ENCODE measurements at places on chromosomes 6 and 20.

DNA sequence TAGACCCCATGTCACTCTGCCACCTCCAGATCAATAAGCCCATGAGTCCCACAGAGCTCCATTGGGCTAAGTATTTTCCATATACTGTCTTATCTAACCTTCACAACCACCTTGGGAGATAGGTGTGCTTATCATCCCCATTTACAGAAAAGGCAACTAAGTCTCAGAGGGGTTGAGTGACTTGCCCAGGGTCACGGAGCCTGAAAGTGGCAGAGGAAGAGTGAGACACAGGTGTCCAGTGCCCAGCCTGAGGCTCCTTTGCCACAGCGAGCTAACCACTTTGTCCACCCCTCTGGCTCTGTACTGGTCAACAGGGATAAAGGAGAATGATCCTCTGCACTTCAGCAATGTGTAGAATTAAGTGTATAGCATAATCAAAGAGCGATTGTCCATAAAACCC lies 124.5 kb downstream of the GMDS start:
- DNase-seq = no peak

GRCh38 chr6:124577734-124578281 lies 384.4 kb upstream of the RNF217 start:
- DNase-seq = no peak

DNA sequence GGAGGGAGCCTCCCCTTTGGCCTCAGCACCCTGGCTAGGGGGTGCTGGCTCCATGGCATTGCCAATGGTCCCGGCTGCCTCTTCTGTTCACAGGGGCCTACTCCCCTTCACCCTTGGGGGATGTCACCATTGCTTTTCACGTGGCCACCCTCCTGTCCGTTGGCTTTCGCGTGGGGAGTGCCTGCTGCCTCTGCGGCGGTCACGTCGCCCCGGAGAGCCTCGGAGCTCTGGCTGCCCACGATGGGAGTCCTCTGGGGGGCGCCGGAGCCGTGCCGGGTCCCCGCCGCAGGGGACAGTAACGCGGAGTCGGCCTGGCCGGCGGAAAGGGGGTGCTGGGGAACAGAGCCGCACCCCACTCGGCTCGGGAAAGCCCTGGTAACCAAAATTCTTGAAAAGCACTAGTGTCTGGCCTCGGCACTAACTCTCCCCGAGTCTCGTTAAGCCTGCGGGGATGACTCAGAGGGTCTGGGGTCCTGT lies 661 bp upstream of the HEBP2 start:
- no peak for DNase-seq

GRCh38 chr6:139395891-139396301 lies 21.4 kb upstream of the CITED2 start:
- no peak for DNase-seq

DNA sequence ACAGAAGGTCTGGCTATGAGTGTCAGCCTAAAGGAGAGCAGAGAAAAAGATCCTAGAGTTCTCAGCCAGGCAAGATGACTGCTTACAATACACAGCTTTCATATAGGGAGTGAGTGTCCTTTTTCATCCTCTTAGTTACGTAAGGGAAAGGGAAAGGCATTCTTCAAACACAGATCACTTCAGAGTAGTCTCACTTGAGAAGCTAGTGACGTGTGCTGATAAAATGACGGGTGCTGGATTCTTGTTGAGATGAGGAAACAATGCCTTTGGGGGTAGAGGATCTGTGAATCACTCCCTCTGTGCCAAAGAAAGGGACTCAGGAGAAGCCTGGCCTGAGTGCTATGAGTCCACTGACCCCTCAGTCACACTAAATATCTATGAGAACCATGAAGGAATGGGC lies 117.3 kb downstream of the QRSL1 start:
- DNase-seq = peak; percentile 53

DNA sequence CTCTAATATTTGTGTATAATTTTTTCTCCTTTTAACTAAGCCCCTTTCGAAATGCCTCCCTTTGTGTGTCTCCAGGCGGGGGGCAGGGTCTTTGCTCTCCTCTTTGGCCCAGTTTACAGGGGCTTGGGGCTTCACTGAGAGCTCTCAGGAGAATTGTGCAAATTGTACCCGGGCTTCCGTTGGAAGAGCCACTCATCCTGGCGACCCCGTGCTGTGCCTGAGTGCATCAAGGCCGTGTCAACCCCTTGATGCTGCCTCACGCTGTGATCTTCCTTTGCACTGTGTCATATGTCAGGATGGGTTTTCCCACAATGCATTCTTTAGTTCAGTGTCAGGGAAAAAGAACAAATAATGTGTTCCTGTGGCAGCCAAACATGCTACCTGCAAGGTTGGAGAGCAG lies 118.0 kb upstream of the POU3F2 start:
- no peak for DNase-seq

DNA sequence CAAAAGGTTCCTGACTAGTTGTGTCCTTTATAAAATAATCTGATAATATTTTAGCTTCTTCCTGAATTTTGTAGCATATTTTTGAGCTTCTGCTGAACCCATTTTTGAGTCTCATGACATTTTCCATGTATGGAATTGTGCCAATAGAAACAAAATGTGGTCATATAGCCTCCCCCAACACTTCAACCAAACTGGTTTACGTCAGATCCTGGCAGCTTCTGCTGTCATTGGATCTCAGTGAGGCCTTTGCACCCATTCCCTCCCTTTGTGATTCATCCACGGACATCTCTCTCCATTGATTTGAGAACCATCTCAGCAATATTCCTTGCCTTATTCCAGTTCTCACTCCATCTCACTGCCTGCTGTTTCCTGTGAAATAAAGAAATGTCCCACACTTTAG lies 166.0 kb upstream of the PROKR2 start:
- DNase-seq = no peak

DNA sequence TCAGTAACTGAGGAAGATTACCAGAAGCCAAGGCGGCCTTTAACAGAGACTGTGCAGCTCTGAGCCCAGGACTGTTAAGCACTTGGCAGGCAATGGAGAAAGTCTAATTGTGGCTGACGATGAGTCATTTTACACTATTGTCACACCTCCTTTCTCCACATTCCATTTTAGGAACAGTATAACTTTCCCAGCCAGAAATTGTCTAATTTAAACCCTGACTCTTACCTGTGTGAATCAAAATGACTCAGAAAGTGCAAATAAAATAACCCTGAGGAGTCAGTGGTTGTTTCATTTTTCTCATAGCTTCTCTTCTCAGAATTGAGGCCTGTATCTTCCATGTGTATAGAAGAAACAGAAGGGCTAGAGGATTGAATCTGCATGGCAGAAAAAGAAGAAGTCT lies 40.0 kb upstream of the OPN5 start:
- DNase-seq = no peak

DNA sequence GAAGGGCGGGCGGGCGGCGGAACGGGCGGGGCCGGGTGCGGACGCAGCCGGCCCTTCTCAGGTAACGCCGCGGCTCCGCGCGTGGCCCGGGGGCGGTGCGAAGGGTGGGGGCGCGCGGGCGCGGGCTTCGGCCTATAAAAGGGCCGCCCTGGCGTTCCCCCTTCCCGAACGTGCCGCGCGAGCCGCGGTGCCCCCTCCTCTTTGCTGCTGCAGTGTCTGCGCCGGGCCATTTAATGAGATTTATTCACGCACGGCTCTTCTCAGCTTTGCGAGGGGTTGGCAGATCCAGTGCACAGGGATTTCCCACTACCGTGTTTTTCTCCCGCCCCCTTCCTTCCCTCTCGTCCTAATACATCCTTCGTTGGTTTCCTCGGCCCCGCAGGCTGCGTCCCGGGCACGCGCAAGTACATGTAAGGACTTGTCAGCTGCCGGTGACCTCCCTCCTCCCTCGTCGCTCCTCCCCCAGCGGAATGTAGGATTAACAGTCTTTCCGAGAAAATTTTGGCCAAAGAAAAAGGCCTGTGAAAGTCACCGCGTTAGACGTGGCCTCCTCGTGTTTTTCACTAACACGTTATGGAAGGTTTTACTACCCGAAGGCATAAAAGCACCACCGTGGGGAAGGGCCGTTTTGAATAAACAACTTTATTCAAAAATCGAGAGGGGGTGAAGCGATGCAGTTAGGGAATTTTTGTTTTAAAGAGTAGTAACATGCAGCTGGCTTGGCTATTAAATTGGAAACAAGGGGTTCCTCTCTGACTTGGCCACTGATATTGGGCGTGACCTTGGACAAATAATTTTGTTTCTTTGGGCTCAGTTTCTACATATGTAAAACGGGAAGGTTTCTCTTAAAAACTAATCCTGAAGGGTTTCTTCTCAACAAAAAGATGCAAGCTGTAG lies 966 bp upstream of the REV3L start:
- peak; percentile 92 for DNase-seq

DNA sequence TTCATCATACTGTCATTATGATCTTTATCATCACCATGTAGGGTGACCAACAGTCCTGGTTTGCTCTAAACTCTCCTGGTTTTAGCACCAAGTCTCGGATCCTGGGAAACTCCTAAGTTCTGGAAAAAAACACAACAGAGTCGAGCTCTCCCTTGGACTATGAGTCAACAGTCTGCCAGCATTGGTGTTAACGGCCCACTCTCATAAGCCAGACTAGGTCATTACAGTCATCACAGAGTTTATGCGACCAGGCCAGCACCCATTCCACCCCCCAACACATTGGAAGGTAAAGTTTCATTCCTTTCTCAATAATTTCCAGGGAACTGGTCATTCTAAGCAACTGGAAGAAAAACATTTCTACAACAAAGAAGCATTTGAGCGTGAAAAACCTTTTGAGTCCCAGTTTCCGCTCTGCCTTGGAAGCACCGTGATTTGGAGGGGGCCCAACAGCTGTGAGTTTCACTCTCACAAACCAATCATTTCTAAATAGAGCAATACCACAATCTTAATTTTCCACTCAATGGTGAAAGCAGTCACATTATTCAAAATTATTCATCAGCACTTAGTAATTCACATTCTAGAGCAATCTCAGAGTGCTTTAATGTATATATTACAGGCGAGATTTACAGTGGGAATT lies 445.0 kb downstream of the CDH26 start:
- no peak for DNase-seq

- DNase-seq = no peak
Measured at GRCh38 chr6:137286916-137287315, 67.7 kb upstream of the IFNGR1 start.

DNA sequence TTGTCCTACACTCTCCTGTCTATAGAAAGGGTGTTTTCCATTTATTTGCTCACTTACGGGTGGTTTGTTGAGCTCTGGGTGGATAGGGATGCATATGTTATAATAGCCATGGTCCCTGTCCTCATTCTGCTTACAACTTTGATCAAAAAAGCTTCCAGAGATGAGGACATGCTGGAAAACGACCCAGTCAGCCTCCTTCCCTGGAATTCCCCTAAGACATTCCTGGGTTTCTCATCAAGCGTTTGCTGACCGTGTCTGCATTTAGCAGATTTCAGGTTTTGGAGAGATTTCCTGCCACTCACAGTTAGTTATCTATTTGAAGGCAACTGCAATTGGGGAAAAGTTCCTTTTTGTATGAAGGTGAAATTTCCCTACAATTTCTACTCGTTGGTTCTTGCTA lies 152.8 kb upstream of the AFDN start:
- no peak for DNase-seq

GRCh38 chr6:114032721-114033120 lies 61.8 kb upstream of the HDAC2 start:
- no peak for DNase-seq

- DNase-seq = no peak
Measured at GRCh38 chr6:168989421-168989820, 264.2 kb downstream of the THBS2 start.

- no peak for DNase-seq
Measured at GRCh38 chr6:31287619-31288018, 15.7 kb upstream of the HLA-C start.

GRCh38 chr20:1478566-1478965 lies 11.9 kb upstream of the NSFL1C start:
- no peak for DNase-seq

GRCh38 chr20:22939181-22939580 lies 95.9 kb upstream of the SSTR4 start:
- DNase-seq = no peak

DNA sequence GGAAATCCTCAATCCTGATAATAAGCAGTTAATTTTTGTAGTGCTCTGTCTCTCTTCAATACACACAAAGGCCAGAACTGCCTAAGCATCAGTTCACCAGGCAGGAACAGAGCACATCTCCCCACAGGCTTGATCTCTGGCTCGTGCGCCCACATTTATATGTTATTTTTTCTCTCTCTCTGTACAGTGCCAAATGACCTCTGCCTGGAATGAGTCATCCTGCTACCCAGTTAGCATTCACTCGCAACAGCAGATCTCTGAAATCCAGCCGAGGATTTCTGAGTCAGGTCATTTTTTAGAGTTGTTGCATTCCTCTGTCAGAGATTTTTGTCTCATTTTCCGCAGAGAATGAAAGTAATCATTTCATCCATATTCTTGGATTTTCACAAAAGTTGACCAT lies 107.1 kb downstream of the COL12A1 start:
- DNase-seq = peak; percentile 89

DNA sequence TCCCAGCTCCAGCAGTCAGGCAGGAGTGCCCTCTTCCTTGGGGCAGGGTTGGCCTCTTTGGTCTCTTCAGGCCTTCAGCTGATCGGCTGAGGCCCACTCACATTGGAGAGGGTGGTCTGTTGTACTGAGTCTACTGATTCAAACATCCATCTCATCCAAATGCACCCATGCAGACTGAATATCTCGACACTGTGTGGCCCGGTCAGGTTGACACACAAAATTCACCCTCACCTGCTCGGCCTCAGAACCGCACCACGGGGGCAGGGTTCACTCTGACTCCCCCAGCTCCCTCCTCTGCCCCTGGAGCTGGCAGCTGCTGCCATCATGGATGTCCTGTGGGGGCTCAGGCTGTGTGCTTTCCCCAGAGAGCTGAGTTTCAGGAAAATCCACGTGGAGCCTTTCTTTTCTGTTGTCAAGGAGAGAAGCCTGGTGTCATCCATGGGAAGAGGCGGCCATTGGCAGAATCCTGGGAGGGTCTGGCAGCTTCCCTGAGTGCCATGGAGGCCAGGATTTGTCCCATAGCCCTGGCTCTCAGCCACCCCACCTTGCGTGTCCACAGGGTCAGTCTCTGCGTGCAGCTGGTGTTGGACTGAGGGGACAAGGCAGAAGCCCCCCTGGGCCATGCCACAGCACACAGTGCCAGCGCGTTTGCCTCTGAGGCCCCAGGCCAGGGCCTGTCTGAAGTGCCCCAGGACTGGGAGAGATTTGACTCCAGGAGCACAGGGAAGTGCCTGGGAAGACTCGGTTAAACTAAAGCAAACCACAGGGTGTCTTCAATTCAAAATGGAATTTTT lies 114.1 kb downstream of the ERMARD start:
- no peak for DNase-seq

DNA sequence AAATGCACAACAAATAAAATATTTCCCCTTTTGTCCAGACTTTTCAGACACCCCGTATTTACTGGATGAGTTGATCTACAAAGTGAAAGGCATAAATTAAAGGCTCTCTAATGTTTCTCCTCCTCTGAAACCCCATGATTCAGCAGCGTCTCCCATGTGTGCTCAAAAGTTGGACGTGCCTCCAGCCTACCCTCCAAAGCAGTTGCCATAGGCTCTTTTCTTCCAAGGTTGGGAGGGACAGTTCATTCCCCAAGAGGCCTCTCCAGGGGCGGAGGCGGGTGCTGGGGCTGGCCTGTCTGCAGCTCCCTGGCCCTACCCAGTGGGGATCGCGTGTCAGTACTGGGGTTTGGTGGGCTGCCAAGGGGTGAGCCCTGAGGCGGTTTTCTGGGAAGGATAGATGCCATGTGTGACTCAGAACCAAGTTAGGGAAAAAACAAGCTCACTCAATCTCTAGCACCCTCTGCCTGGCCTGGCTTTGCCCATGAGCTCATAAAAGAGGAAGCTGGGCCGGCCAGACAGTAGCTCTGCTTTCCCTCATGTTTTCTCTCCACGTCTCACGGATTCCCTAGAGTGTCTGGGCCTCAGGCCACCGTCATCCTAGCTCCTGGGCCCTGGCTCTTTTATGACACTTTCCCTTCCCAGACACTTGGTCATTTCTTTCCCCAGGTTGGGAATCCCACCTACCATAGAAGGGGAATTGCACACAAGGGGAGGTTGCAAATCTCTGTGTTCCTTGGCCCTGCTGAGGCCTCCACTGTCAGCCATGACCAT lies 8.0 kb upstream of the IER3 start:
- DNase-seq = peak; percentile 99

All from AG09309 (cell line).